ENCODE measurements at places on chromosomes 16 and 17.

DNA sequence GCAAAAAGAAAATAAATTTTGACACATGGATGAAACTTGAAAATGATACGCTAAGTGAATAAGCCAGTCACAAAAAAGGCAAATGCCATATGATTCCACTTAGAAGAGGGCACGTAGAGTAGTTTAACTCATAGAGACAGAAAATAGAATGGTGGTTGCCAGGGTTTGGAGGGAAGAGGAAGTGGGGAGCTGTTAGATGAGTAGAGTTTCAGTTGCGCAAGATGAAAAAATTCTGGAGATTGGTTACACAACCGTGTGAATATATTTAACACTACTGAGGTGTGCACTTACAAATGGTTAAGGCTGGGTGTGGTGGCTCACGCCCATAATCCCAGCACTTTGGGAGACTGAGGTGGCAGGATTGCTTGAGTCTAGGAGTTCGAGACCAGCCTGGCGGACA lies 93.4 kb upstream of the TMEM132E start:
- DNase-seq = no peak

- DNase-seq = no peak
These were observed 64.9 kb downstream of the CDYL2 start for GRCh38 chr16:80739523-80739922.

GRCh38 chr17:20235747-20236146 lies 226.6 kb downstream of the SPECC1 start:
- DNase-seq = no peak

- peak; percentile 41 for DNase-seq
These were observed 26.9 kb downstream of the CD300A start for GRCh38 chr17:74493331-74493833.

GRCh38 chr17:56793531-56793930 lies 40.2 kb downstream of the C17orf67 start:
- no peak for DNase-seq

- no peak for DNase-seq
These were observed 886.5 kb upstream of the SOX9 start for GRCh38 chr17:71234349-71234748.

- DNase-seq = no peak
These were observed 925 bp downstream of the ZNF689 start for GRCh38 chr16:30609002-30609925.

DNA sequence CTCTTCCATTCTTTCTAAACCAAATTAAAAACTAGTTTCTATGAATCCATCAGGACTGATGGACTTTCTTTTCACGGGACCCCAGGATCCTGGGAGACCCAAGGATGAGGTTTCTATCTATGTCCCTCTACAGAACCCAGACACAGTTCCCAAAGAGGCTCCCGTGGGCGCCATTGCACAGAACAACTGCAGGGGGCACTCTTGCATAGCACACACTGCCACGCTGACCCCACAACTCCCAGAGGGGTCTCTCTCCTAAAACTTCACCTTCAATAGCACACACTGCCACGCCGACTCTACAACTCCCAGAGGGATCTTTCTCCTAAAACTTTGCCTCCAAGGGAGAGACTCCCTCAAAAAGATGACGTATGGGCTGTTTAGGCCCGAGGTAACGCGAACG lies 9.0 kb downstream of the ABR start:
- DNase-seq = no peak

- no peak for DNase-seq
These were observed 184.8 kb upstream of the CIBAR2 start for GRCh38 chr16:85296859-85297660.

DNA sequence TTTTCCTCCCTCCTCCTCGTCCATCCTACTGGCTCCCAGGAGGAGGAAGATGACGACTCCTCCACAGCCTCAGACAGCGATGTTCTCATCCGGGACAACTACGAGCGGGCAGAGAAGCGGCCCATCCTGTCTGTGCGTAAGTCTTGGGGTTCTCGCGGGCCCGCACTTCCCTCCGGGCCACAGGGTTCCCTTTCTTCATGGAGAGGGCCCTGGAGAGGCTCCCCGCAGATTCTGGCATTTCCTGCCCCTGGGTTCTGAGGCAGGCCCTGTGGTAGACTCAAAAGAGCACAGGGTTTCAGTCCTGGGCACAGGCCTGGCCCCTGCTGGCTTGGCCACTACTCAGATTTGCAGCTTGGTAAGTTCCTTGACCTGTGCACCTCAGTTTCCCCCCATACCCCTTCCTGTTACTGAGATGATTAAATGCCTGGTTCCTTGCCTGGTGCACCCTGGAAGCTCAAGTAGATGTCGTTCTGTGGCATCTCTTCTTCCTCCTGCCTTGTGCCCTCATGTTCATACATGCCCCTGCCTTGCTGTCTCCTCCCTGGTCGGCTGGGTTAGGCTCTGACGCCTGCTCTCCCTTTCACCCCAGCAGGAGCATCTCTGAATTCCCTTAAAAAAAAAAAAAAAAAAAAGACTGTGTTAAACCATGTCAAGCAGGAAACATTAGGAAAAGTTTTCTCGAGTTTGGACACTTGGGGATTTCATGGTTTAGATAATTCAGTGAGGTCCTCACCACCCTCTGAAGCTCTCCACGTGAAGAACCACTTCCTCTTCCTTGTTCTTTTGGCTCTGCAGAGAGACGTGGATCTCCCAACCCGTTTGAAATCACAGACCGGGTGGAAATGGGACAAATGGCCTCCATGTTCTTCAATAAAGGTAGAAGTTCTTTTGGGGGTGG lies 14.3 kb upstream of the NAT9 start:
- no peak for DNase-seq

DNA sequence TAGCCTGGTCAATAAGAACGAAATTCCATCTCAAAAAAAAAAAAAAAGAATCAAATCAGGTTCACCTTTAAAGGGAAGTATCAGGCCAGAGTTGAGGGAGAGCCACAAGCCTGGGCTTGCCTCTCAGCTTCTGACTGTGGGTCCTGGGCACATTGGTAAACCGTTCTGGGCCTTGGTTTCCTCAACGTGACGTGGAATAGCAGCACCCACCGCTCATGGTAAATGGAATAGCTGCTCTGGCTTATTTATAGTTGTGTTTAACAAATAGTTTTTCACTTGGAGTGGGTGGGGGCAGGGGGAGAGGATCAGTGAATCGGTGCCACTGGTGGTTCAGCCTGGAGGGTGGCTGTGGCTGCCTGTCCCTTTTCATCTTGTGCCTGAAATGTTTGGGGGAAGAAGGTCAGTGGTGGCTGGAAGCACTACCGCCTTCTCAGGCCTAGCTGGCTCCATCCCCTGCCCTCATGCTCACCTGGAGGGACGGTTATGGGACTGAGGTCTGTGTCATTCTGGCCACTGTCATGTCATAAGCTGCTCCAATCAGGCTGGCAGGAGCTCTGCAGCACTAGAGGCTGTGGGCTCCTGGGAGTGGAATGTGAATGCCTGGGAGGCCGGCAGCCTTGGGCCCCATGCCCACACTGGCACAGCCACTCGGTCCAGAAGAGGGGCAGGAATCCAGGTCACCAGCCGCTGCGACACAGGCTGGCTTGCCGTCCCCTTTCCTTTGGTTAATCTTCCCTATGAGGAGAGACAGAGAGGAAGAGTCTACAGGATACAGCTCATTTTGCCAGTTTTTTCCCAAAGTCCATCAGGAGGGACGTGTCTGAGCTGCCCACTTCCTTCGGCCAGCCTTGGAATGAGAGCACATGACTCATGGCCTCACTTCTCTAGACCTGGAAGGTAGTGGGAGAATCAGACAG lies 27.0 kb downstream of the CCR7 start:
- no peak for DNase-seq

DNA sequence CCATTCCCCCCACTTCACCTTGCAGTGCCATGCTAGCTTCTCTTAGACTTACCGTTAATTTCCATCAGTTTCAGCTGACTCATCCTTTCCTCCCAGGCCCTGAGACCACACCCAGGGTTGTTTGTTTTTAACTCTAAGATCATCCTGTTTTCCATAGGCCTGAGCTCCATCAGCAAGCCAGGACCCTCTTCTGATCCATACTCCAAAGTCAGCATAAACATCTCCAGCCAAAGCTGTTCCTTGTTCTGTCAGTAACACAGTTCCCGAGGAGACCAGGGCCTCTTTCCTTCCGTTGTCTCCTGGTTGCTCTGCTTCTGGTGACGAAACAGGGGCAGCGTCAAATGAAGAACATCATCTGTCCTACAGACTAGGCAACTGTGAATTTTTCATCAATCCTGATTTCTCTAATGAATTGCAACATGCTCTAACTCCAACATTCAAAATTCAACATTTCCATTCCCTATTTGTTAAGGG lies 83.8 kb upstream of the HNF1B start:
- no peak for DNase-seq

DNA sequence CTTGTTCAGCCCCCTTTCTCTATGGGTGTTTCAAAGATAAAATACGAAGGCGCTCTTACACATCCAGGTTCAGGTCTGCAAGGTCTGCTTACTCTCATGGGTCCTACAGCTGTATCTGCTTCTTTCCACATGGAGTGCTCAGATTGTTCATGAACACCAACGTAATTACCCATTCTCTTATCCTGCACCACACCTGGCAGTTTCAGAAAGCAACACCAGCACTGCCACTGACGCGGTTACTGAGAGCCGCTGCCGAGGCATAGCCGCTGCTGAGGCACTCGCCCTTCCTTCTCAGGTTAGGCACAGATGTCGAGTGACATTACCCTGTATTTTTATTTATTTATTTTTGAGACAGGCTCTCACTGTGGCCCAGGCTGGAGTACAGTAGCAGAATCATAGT lies 147.1 kb downstream of the RPTOR start:
- peak; percentile 6 for DNase-seq

GRCh38 chr16:1564325-1564724 lies 30.9 kb downstream of the TMEM204 start:
- DNase-seq = no peak

GRCh38 chr17:79231766-79232287 lies 157.2 kb downstream of the ENGASE start:
- DNase-seq = no peak

GRCh38 chr16:79885320-79885719 lies 284.8 kb upstream of the MAF start:
- no peak for DNase-seq

DNA sequence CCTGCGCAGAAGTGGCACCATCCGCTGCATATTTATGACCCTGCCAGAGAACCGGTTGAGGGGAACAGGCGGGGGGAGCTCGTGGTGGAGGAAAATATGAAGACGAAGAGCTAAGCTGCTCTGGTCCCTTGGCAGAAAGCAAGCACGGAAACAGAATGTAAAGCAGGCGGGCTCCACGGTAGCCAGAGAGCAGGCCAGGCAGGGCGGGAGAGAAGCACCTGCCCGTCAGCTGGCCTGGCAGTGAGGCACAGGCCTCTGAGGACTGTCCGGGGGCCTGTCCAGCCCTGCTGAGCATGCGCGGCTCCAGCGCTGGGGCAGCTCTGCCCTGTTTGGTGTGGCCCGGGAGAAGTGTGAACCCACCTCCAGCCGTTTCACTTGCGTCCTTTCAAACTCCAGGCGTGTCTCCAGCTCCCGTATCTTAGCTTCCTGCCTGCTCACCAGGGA lies 46.7 kb downstream of the PIPOX start:
- no peak for DNase-seq

- no peak for DNase-seq
These were observed 4.6 kb upstream of the DRC7 start for GRCh38 chr16:57689762-57690558.

GRCh38 chr17:82055965-82056728 lies 4.4 kb downstream of the GPS1 start:
- no peak for DNase-seq

- DNase-seq = no peak
These were observed 1.4 kb downstream of the GIT1 start for GRCh38 chr17:29588017-29588561.

- no peak for DNase-seq
These were observed 57.9 kb downstream of the SDK2 start for GRCh38 chr17:73586275-73586832.

- no peak for DNase-seq
These were observed 1.5 kb downstream of the SRCAP start for GRCh38 chr16:30700491-30700890.

GRCh38 chr17:29129731-29130130 lies 50.5 kb downstream of the MYO18A start:
- no peak for DNase-seq

DNA sequence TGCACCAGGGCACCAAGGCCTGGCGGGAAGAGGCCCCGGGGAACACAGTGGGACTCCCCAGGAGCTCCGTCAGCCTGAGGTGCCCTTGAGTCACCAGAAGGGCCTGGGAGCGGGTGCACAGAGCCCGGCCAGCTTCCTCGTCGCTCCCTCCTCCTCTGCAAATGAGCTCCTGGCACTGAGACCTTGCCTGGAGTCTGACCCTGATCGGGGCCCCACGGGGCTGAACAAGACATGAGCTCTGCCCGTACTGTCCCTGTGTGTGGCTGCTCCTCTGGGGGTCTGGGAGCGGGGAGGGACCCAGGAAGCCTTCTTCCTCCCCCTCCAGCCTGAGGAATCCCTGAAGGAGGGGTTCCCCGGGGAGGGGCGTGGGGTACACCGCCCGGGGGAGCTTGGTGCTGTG lies 36.4 kb upstream of the SSTR5 start:
- no peak for DNase-seq

DNA sequence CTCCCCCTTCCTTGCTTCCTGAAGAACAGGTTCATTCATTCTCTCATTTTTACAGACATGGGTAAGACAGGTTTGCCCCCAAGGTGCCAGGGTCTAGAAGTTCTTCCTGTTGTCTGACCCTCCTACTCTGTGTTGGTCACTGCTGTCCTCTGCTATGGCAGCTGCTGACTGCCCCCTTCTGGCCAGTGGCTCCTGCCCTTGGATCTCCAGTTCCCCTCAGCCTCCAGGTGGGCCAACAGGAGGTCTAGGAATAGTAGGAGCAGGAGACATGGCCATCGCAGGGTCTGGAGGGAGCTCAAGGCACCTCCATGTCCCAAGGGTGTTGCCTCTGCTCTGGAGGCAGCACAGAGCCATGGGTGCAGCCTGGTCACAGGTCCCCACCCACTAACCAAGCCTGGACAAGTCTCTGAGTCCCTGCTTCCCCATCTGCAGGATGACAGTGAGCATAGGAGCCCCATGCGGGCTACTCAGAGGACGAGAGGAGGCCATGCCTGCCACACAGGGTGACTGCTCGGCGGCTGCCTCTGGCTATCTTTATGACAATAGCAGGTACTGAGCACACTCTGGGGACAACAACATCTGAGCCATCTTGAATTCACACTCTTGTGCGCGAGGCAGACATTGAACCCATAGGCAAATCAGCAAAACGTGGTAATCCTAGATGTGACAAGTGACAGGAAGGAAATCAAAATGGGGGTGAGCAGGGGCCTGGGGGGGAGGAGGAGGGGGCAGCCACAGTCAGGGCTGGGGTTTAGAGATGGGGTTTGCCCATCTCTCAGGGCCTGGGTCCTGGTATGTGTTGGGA lies 27.0 kb upstream of the NXPH3 start:
- DNase-seq = no peak

- no peak for DNase-seq
These were observed 24.4 kb downstream of the IRF8 start for GRCh38 chr16:85923153-85924021.

- DNase-seq = no peak
These were observed 781 bp downstream of the RSKR start for GRCh38 chr17:28612936-28613872.

DNA sequence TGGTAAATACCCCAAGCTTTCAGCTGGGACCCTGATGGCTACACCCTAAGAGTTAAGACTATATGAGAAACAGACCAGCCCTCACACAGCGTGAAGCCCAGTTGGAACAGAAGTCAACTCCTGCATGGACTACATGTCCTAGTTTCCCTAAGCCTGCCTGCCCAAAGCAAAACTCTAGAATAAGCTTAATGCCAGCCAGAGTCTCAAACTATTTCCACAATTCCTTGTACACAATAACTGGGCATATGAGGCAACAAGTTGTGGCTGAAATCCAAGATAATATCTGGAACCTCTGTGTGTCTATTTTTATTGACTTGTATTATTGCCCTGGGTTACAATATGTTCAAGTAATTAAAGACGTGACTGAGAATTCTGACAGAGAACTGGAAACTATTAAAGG lies 19.4 kb downstream of the MYH10 start:
- no peak for DNase-seq

All from NCI-H2171 (cell line).